T-helper 2 cell treated with Interferon-gamma antibody and Interleukin-4, amounts not matched to agents 5 μg/mL and 100 μg/mL, for 36 hours (primary cell): ENCODE measurements at places on chromosomes 1 and 21.

- no peak for DNase-seq
Measured at GRCh38 chr21:40564318-40564717, 282.6 kb downstream of the DSCAM start.

- DNase-seq: no peak
Measured at GRCh38 chr21:41749286-41749685, 17.6 kb downstream of the RIPK4 start.

DNA sequence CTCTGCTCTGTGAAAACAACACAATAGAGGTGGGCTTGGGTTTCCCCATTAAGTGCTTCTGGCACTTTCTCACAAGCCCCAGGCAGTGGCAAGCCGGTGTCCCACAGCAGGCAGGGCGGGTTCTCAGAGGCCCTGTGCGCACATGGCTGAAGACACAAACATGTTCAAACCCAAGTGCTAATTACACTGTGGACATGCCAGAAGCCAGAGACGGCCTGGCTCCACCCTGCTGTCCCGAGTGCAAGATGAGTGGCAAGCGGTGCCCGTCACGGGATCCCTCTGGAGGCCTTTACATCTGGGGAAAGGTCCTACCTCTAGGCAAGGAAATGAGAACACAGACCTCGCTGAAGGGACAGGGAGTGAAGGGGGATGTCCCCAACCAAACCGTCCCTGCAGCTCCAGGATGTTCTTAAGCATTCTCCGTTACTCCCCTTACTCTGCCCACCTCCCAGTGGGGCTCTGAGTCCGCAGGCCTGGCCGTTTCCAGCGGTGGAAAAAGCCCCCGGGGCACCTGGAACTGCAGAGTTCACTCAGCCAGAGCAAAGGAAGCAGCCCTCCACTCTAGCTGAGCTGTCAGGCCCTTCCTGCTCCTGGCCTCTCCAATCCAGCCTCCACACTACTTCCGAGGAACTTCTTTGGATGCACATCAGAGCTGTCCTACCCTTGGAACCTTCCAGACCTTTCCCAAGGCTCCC lies 57.4 kb downstream of the SLC66A1 start:
- DNase-seq: no peak

GRCh38 chr1:210624722-210625121 lies 296.0 kb downstream of the HHAT start:
- DNase-seq: no peak

GRCh38 chr1:32249831-32250525 lies 1.1 kb upstream of the LCK start:
- DNase-seq: peak; percentile 83

GRCh38 chr1:111735321-111735720 lies 3.9 kb downstream of the INKA2 start:
- DNase-seq: no peak

DNA sequence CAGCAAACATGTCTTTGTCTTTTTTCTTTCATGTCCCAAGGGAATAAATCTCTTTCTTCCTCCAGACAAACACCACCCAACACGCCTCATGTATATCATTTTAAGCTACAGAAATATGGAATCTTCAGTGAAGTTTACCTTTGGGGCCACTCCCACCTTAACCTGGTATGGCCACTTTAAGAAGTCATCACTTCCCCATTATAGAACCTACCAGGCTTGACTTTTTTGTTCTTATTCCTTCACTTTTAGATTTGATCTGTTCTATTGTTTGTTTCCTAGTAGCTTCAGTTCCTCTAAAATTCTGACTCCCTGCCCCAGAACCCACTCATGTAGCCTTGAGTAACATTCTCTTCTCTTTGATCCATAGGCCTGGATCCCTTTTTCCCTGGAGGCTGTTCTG lies 226.3 kb downstream of the HLX start:
- no peak for DNase-seq

DNA sequence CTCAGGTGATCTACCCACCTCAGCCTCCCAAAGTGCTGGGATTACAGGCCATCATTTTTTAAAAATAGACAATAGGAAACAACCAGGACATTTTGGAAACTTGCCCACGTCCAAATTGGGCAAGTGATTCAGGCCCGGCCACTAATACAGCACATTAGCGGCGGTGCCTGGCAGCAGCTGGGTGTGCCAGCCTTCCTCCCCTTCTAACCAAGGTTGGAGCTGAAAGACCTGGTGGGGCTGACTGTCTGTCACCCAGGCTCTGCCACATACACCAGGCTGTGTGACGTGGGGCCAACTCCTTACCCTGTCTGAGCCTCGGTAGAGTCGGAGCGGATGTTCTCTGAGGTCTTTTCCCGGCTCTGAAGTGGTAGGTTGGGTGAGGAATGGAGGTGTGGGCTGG lies 29.6 kb upstream of the TMEM51 start:
- DNase-seq: no peak

- DNase-seq: no peak
Measured at GRCh38 chr1:219313961-219314360, 140.3 kb downstream of the LYPLAL1 start.

GRCh38 chr1:202016811-202017748 lies 6.7 kb downstream of the ELF3 start:
- DNase-seq: no peak

- DNase-seq: no peak
Measured at GRCh38 chr21:38471766-38472165, 26.5 kb downstream of the ERG start.

DNA sequence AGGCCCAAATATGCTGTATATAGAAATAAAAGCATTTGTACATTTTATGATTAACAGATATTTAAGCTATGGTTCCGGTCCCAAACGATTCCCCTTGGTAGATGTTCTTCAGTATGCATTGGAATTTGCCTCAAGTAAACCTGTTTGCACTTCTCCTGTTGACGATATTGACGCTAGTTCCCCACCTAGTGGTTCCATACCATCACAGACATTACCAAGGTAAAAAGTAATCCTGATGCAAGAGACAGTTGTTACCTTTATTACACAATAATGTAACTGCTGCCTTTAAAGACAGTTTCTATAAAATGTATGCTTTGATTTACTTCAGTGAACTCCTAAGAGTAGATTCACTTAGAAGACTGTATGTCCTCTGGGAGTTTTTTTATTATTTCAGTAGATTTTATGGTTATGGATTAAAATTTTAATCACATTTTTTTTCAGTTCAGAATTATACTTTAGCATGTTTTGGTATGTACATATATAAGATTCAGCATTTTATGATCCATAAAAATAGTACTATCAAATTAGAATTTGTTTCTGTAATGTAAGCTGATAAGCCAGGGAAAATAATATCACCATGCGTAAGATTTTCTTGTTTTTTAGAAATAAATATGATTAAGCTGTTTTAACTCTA lies 96.5 kb downstream of the USP25 start:
- no peak for DNase-seq

- no peak for DNase-seq
Measured at GRCh38 chr1:66535061-66535460, 1.1 kb downstream of the SGIP1 start.

GRCh38 chr1:210754878-210755665 lies 378.9 kb downstream of the KCNH1 start:
- no peak for DNase-seq

DNA sequence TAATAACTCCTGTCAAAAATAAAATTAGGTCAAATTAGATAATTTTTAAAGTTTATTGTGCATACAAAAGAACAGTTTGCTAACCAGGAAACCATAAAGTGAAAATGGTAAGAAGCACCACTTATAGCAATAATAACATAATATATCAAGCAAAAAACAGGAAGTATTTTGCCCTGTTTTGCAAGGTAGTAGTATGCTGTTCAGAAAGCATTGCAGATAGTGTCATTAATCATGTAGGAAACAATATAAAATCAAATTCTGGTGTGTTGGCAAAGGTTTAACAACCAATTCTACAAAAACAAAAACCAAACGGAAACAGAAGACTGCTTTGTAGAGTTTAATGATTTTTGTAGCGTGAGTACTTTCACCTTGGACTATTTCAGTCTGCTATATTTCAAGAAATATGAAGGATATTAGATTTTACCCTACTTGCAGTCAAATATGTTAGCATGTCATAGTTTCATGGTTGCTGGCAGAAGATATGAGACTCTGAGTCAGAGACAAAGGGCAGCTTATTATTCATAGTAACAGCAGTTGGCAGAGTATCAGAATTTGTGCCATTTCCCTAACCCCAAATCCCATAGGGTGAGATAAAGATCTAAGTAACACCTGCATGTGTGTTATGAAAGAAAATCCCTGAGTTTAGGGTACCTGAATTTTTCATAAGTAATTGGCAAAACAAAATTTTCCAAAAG lies 729.0 kb upstream of the BRINP3 start:
- no peak for DNase-seq

- no peak for DNase-seq
Measured at GRCh38 chr1:93963585-93963984, 54.4 kb upstream of the GCLM start.

- DNase-seq: no peak
Measured at GRCh38 chr21:15039607-15040299, 25.0 kb downstream of the NRIP1 start.

GRCh38 chr1:221392453-221392852 lies 349.4 kb downstream of the DUSP10 start:
- no peak for DNase-seq

DNA sequence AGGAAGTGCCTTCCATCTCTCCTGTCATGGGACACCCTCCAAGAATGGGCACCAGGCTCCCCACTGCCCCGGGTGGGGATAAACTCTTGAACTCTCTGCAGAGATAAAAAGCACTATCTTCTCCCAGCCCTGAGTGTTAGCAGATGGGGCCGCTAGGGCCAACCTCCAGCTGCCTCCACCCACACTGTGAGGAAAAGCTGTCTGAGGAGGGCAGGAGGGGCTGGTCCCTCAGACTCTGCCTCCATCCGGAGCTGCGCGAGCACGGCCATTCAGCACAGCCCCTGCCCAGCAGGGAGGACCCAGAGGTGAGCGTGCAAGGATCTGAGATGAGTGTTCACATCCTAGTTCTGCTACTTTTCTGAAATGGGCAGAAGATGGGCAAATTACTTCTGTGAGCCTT lies 51.8 kb upstream of the TRABD2B start:
- no peak for DNase-seq

- DNase-seq: no peak
Measured at GRCh38 chr1:11772458-11772857, 10.5 kb downstream of the C1orf167 start.

DNA sequence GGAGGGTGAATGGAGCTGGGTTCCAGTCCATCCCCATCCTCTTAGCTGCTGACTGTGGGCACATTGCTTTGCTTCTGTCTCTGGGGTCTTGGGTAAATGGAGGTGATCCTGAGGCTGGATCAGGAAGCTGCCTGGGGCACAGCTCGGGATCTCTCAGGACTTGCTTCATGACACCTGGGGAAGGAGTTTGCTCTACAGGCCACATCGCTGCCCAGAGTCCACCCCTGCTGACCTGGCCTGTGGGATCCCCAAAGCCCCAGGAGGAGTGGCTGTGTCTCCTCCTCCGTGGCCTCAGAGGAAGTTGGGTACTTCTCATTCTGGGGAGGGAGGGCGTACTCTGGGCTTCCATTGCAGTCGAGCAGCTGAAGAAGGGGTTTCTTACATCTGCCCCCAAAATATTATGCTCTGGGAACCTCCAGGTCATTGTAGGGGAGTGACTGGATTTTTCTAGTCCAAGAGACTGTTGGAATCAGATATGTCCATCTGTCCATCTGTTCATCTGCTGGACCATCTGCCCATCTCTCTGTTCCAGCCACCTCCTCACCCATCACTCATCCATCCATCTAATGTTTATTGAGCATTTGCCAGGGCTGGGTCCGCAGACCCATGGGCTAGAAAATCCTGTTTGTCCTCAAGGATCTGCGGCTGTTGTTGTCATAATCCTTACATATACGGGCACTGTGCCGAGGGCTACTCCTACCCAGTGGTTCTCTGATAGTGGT lies 45.9 kb downstream of the ARHGEF10L start:
- no peak for DNase-seq

GRCh38 chr1:174965362-174966007 lies 34.3 kb upstream of the CACYBP start:
- DNase-seq: peak; percentile 9

- no peak for DNase-seq
Measured at GRCh38 chr1:237910834-237911233, 20.1 kb upstream of the ZP4 start.

GRCh38 chr1:22688466-22688865 lies 22.2 kb upstream of the EPHB2 start:
- DNase-seq: no peak

DNA sequence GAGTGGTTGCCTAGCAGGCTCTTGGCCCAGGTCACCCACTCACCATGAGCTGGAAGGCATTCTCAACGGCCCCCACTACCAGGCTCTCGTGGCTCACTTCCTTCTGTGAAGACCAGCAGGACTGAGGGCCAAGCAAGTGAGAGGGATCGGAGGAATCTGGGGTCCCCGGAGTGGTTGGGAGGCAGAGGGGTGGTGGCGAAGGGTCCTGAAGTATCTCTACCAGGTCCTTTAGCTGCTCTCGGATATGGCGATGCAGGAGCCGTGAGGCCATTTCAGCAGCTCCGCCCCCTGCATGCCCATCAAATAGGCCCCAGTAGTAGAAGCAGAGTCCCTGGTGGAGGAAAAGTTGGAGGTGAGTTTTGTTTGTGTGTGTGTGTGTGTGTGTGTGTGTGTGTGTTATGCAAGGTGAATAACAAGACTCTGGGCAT lies 2.4 kb downstream of the PPM1J start:
- no peak for DNase-seq

DNA sequence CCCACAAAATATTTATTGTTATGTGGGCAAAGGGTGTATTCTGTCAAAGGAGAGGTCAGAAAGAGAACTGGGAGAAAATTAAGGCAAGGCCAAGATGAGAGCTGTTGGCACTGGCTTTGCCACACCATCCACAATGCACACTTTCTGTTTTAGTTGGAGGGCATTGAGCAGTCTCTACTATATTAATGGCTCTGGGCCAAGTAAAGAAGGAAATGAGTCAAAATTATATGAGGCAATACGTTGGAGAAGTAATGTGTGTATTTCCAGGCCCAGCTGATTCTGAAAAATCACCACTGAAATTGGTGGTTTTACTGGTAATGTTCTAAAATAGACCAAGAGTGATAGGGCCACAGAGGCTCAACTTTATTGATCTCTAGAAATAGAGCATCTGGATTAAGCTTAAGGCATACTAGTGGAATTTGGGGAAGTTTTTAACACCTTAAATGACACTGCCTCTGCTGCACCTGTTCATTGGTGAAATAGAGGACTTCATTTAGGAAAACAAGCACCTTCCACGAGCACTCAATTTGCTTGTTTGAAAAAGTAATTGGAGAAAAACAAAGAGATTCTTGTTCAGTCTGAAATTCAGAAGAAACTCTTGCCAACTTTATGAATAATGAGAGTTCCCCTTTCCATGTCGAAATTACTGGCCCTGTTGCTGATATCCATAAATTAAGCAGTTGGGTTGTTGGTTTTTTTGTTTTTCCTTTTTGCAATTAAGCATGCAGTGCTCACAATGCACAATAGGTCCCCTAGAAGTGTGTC lies 424.9 kb downstream of the ADGRL2 start:
- no peak for DNase-seq

GRCh38 chr1:117598489-117598888 lies 7.4 kb upstream of the TENT5C start:
- DNase-seq: no peak

- DNase-seq: no peak
Measured at GRCh38 chr1:6803357-6803756, 18.1 kb downstream of the CAMTA1 start.

- DNase-seq: no peak
Measured at GRCh38 chr1:229870381-229870780, 196.7 kb upstream of the GALNT2 start.
